ENCODE measurements at places on chromosomes 7 and 10.

- no peak for DNase-seq
Observed at GRCh38 chr7:81605493-81605892, 164.4 kb downstream of the HGF start.

DNA sequence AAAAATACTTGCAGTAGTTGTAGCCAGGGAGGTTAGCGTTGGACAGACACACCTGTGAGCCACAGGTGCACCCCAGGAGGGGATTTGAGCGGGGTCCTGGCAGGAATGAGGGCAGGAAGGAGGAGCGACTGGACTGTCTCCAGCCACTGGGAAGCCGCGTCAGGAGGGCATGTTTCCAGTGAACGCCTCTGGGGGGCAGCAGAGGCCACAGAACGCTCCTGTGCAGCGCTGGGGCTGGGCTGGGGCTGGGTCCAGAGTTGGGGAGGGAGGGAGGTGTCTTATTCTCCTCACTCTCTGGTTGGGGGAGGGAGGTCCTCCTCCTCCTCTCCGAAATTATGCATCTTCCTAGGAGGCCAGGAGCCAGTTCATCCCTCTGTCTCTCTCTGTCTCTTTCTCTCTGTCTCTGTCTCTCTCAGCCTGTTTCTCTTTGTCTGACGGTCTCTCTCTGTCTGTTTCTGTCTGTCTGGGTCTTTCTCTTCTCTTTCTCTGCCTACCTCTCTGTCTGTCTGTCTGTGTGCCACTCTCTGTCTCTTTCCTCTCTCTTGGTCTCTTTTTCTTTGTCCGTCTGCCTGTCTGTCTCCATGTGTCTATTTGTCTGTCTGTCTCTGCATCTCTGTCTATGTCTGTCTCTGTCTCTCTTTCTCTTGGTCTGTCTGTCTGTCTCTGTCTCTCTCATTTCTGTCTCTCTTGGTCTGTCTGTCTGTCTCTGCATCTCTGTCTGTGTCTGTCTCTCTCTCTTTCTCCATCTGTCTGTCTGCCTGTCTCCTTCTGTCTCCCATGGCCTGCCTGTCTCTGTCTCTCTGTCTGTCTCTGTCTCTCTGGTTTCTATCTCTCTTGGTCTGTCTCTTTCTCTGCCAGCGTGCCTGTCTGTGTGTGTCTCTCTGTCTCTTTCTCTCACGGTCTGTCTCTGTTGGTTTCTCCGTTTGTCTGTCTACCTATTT lies 9.9 kb upstream of the PSMG3 start:
- no peak for DNase-seq

- DNase-seq = no peak
Observed at GRCh38 chr7:133820584-133820983, 306.6 kb upstream of the LRGUK start.

DNA sequence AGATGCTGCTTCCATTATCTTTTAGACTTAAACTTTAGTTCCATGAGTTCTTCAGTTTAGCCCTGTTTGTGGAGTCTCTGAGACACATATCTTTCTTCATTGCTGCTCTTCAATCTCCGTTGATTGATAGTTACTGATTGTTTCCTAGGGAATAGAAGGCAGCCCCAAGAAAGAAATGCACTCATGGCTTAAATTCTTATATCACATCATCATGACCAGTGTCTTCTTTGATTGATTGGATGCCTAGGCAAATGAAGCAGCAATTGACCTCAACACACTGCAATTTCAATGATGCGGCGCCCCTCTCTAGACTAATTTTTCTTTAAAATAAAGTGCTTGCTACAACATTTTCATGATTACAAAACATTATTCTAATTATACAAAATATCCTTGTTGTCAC lies 576.5 kb upstream of the VSTM2A start:
- DNase-seq = no peak

Measured in fibroblast of skin of left quadriceps (primary cell).